Mammary microvascular endothelial cell (primary cell): ENCODE measurements at places on chromosomes 16 and 17. TPM values are rescaled to one million over a fixed set of nuclear protein-coding genes. Genes with fewer than 3 reads are reported as not detected.

TM4SF5 gene
- not detected in 2 replicates for total RNA-seq

YPEL2 gene
- 28.4 and 31.4 TPM in 2 replicates for total RNA-seq

ADGRG3 gene
- total RNA-seq: 0.13 and 0.34 TPM in 2 replicates

TMC5 gene
- not detected in 2 replicates for total RNA-seq

CCL17 gene
- total RNA-seq: not detected in 2 replicates

ERN2 gene
- total RNA-seq: not detected in 2 replicates

MYL11 gene
- total RNA-seq: not detected in 2 replicates

RHBDL3 gene
- under 0.01 and 0.07 TPM in 2 replicates for total RNA-seq

AOC3 gene
- 0.40 TPM in 1 of 2 replicates, not detected in the other for total RNA-seq

KIF2B gene
- total RNA-seq: not detected in 2 replicates

TMEM235 gene
- not detected in 2 replicates for total RNA-seq

CDH3 gene
- not detected in 2 replicates for total RNA-seq

SOCS7 gene
- 2.9 and 4.4 TPM in 2 replicates for total RNA-seq

KRT27 gene
- total RNA-seq: not detected in 2 replicates

HSF4 gene
- 0.40 and 2.0 TPM in 2 replicates for total RNA-seq

RABEP1 gene
- 27.6 and 31.8 TPM in 2 replicates for total RNA-seq

SDK2 gene
- total RNA-seq: not detected in 2 replicates

FOXL1 gene
- total RNA-seq: 4.4 and 5.4 TPM in 2 replicates

CSH1 gene
- total RNA-seq: not detected in 2 replicates

CHP2 gene
- not detected in 2 replicates for total RNA-seq

NPLOC4 gene
- total RNA-seq: 79.1 and 89.9 TPM in 2 replicates

KRT32 gene
- total RNA-seq: not detected in 2 replicates
